ENCODE measurements at places on chromosomes 16 and 17. TPM values are rescaled to one million over a fixed set of nuclear protein-coding genes. Genes with fewer than 3 reads are reported as not detected.

Gene MT1F
- 2.6 TPM for total RNA-seq

GRCh38 chr16:86681757-86682106, 103.4 kb downstream of the FOXL1 start:
- no peak for DNase-seq

Gene HSPB9
- total RNA-seq: 0.69 TPM

- DNase-seq: no peak
Observed at GRCh38 chr16:28261942-28262341, 30.4 kb upstream of the SBK1 start.

Gene RNF222
- not detected for total RNA-seq

Gene TERB1
- total RNA-seq: 0.59 TPM

DNA sequence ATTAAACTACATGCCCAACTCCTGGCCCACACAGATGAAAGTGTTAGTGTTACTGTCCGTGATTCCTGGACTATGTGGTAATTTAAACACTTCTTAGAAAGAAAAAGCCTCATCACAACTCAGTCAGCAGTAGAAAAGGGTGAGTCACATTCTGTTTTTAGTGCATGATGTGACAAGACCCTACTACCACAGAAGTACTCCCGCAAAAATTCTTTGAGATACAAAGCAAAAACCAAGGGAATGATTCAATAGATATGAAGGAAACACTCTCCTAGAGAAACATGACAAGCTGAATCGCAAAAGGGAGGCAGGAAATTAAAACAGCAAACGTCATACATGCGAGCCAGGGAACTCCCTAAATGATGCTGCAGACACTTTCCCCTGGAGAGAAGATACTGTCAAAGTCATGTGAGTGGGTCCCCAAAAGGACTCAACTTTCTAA, 14.4 kb downstream of the SNN start:
- DNase-seq: no peak

GRCh38 chr16:52492789-52493357, 54.1 kb downstream of the TOX3 start:
- no peak for DNase-seq

- DNase-seq: no peak
Observed at GRCh38 chr17:4548721-4549531, 6.3 kb downstream of the MYBBP1A start.

- DNase-seq: no peak
Observed at GRCh38 chr17:63911041-63911635, at the start of gene CSHL1. CSHL1 (minus strand) TSS chr17:63911258; CDS start chr17:63911196, 62 bp downstream.

GRCh38 chr16:64089697-64090096, 1032.2 kb downstream of the CDH11 start:
- DNase-seq: no peak

Gene SCARF1
- total RNA-seq: 0.37 TPM

- peak; percentile 67 for DNase-seq
Observed at GRCh38 chr16:25109643-25110042, 1.9 kb upstream of the LCMT1 start.

Gene CD300H
- total RNA-seq: not detected

Gene PPP1R27
- total RNA-seq: not detected

DNA sequence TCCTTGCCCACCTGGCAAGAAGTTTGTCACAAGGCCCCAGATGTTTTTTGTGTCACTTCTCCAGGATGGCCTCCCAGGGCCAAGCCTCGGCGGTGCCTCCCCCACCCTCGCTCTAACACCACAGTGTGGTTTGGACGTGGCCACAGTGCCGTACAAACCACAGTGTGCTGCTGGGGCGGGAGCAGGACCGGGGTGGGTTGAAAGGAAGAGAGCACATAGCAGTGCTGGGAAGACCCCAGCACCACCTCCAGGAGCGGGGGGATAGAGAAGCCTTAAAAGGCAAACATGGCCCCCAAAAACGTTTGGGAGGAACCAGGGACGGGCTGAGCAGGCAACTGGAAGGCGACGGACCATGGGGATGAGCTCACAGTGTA, 5.0 kb upstream of the BCL6B start:
- DNase-seq: no peak

Gene KRTAP17-1
- not detected for total RNA-seq

GRCh38 chr17:28892024-28892423, 5.5 kb downstream of the FLOT2 start:
- no peak for DNase-seq

Gene NOD2
- total RNA-seq: 1.1 TPM

Gene FBXO39
- total RNA-seq: 0.59 TPM

DNA sequence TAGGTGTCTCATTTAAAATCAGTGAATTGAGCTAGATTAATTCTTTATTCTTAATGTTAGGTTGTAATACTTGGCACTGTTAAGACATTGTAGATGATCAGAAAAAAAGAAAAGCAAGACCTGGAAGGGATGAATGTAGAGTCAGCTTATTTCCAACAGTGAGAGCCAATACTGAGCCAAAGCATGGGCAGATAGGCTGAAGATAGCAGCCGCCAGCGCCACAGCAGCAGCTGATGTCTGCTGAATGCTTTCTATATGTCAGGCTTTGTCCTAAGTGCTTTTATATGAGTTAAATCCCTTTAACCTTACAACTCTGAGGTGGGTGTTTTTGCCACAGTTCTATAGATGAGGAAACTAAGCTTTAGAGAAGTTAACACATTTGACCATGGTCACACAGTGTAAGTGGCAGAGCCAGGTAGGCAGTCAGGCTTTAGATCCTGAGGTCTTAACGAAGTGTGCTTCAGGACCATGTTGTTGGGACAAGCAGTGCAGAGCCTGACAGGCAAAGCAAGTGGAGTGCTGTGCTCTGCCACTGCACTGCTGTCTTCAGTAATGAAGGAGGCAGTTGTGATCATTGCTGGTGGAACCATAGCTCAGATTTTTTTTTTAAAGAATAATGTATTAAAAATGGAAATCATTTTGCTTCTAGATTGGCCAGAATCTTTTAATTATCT, 25.9 kb downstream of the TNRC6A start:
- DNase-seq: no peak

DNA sequence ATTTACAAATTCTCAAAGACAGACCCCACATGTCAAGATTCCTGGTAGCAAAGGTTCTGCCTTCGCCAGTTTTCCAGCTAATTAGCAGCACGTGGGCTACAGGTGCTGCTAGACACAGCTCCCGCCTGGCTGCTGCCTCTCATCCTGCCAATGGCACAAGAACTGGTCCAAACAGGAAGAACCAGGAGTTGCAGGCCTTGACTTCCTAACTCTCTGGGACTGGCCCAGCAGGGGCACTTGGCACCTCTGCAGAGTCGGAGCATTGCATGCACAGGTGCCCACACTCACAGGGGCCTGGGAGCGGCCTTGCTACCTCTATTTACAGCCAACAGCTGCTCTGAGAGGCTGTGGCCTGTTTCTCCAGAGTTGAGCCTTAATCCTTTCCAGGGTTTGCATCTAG, 39.6 kb downstream of the TK2 start:
- no peak for DNase-seq

Gene ANKRD40CL
- 0.64 TPM for total RNA-seq

DNA sequence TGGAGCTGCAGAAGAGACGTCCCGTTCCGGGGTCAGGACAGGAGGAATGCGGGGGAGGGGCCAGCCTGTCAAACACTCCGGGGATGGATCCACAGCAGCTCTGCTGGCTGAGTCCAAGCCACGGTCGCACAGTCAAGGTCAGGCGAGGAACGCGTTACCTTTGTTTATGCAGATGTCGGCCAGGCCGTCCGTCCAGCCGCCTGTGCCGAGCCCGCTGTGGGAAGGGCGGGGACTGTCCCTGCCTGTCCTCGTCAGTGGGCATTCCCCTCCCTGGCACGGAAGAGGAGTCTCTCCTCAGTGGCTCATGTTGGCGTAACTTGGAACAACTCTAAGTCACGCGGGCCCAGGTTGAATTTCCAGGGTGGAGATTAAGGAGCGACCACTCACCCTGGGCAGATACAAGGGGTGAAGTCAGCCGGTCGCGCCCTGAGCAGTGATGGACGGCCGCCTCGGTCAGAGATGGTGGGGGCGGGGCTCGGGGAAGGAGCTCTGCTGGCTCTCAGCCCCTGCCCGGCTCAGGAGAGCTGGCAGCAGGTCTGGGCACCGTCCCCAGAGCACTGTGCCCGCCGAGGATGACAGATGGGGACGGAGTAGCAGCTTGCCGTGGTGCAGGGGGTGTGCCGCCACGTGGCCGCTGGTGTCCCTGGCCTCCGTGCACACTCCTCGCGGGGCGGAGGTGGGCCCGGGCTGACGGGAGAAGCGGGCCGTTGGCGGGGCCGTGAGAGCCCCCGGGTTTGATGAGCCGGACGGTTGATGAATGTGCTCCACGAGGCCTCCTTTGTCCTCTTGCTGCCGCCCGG, 7.3 kb downstream of the CACNA1H start:
- peak; percentile 52 for DNase-seq

- peak; percentile 96 for DNase-seq
Observed at GRCh38 chr17:28357061-28357900, at the start of gene POLDIP2. POLDIP2 (minus strand) TSS chr17:28357527; CDS start chr17:28357448, 79 bp downstream.

Gene MYH10
- 37.0 TPM for total RNA-seq

- no peak for DNase-seq
Observed at GRCh38 chr16:28975158-28975599, 601 bp downstream of the SPNS1 start.

DNA sequence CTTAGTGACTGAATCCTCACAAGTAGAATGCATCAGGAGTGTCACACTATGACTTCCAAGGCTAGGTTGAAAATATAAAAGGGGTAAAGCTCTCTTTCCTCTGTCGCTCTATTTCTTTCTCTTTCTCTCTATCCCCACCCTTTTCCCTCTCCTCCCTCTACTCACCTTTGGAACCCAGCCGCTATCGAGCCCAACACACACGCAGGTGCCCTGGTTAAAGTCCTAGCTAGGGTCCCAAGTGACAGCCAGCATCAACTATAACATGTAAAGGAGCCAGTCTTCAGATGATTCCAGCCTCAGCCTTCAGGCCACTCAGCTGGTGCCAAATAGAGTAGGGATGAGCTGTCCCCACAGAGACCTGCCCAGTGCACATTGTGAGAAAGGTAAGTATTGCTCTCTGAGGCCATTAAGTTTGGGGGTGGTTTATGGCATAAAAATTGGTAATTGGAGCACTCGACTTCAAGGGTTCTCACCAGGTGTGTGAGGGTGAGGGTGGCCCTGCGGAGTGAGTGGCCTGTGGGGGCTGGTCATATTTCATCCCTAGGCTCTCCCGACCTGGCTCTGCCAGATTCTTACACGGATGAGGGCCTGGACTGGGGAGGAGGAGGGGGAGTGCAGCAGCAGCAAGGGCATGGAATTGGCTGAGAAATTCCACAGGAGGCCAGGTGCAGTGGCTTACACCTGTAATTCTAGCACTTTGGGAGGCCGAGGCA, 14.9 kb upstream of the C16orf54 start:
- no peak for DNase-seq

Gene TEX14
- 0.07 TPM for total RNA-seq

- peak; percentile 86 for DNase-seq
Observed at GRCh38 chr17:49223517-49224197, 6.9 kb downstream of the PHOSPHO1 start.

DNA sequence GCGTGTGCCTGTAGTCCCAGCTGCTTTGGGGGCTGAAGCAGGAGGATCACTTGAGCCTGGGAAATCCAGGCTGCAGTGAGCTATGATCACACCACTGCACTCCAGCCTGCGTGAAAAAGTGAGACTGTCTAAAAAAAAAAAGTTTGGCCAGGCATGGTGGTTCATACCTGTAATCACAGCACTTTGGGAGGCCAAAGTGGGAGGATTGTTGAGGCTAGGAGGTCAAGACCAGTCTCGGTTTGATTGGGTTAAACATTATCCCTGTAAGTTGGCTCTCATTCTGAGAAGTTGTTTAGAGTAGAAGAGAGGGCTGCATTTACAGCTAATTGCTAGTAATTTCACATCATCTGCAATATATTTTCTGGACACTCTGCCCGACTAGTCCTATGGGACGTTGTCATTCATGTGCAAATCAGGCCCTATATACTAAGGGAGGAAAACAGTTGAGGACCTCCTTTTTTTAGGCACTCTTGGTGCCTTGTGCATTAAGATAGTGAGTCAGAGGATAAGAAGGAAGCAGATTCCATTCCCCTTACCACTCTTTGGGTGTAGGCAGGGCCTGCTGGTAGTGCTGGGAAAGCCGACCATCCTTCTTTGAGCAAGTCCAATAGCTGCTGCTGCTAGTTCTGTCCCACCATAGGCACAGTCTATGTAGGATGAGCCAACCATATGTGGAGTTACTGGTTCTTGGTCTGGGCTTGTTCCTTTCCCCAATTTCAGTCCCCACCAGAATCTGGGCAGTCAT, 18.7 kb downstream of the HMOX2 start:
- peak; percentile 55 for DNase-seq

Gene PSMB3
- 935 TPM for total RNA-seq

DNA sequence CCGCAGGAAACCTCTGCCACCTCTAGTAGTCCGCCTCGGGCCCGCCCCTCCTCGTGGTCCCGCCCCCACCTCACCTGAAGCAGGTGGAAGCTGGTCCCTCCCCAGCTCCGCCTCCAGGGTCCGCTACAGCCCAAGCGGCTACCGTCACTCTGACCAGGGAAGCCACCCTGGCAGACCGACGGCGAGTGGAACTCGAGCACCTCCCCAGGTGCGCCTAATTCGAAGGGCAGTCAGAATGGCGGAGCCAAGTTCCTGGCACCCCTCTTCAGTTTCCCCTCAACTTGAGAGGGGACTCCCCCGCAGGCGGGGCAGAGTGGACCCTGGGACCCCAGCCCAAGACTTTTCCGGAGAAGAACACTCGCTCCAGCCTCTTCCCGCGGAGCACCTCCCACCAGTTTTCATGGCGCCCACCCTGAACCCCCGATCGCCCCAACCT, 507 bp downstream of the FHOD1 start:
- peak; percentile 96 for DNase-seq

DNA sequence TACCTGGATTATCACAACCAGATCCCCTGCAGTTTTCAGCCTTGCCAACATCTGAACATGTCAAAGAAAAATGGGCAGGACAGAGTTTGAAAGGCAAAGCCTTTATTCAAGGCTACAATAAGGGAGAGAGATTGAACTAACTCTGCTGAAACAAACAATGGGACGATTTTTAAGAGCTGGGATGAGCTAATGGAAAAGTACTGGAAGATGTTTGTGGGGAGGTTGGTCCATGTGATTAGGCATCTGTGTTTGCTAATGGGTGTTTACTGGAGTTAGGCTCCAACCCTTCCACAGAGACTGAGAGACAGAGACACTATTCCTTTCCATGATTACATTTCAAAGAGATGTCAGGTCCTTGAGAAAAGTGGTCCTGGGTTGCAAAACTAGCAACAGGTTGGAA, 35.0 kb upstream of the HSBP1 start:
- no peak for DNase-seq

Gene FAM117A
- 14.9 TPM for total RNA-seq

GRCh38 chr17:69082696-69083095, 22.0 kb upstream of the ABCA9 start:
- DNase-seq: no peak

GRCh38 chr16:70689035-70689969, 3.4 kb upstream of the MTSS2 start:
- no peak for DNase-seq
